COLO829 (cell line): ENCODE measurements at places on chromosomes 3 and 15.

DNA sequence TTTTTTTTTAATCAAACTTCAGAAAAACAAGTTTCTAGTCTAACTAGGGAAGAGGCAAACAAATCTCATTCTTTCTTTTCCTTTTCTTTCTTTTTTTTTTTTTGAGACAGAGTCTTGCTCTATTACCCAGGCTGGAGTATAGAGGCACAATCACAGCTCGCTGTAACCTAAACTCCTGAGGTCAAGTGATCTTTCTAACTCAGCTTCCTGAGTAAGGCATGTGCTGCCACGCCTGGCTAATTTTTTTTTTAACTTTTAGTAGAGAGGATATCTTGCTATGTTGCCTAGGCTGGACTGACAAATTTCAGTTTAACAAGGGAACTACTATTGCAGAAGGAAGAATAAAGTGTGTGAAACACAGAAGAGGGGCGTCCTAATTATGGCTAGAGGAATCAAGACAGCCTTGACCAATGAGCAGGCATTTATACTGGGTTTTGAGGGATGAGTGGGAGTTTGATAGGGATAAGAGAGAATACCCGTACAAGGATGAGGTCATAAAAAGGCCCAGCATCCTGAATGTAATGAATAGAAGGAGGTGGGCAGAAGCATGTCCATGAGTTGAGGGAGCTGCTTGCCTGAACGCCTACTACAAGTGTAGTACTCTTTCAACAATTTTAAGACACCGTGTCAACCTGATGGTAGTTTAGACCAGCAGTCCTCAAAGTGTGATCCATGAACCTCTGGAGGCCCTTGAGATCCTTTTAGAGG lies 6.7 kb upstream of the ZFAND6 start:
- no peak for DNase-seq

DNA sequence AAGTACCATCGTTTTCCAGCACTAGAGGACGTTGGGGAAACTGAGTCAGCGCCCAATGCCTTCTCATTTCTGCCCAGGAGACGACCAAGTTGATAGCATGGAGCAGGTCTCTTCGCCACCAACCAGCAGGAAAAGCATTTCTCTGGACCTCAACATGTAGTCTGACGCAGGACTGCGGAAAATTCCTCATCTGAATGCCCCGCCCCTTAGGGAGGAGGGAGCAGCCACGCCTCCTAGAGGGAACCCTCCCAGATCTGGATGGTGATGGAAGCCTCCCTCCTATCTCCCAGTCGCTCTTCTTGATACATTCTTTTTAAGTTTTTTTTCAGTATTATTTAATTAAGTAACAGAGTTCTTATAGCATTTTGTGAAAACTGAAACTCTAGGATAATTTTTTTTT lies 17.4 kb upstream of the MINDY4B start:
- DNase-seq, result peak; percentile 76

- no peak for DNase-seq
Observed at GRCh38 chr3:77071809-77072208, 31.9 kb downstream of the ROBO2 start.

DNA sequence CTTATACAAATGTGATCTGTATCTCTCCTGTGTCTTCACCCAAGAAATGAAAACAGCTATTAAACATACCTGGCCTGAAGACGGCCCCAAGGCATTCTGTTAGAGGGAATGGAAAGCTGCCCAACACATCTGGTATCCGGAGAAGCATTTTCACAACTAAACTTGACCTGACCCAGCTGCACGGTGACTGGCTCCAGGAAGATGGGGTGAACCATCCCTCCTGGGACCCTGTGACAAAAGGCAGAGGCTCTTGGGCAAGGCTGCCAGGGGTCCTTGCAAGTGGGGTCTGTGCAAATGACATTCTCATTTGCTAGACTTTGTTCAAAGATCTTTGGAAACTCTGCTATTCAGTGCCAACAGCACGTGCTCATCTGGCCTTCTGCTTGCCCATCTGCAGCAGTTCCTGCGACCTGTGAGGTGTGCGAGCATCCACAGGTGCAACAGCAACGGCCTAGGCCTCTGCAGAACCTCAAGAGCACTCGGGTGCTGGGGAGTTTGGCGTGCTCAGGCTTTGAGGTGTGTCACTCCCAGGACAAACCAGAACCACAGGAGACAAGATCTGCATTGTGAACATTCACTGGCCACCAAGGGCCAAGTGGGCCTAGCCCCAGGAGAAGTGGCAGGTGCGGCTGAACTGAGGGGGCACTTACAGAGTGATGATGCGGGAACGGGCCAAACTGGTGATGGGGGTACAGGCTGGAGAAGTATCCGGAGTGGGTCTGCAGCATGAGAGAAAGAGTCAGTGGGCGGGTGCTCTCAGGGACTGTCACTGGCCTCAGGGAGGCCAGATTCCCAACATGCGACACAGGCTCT lies 71.8 kb downstream of the SENP2 start:
- DNase-seq, result no peak

GRCh38 chr3:14899993-14900618 lies 47.3 kb upstream of the NR2C2 start:
- DNase-seq, result no peak

GRCh38 chr15:72200395-72201237 lies 3.0 kb upstream of the GRAMD2A start:
- no peak for DNase-seq

DNA sequence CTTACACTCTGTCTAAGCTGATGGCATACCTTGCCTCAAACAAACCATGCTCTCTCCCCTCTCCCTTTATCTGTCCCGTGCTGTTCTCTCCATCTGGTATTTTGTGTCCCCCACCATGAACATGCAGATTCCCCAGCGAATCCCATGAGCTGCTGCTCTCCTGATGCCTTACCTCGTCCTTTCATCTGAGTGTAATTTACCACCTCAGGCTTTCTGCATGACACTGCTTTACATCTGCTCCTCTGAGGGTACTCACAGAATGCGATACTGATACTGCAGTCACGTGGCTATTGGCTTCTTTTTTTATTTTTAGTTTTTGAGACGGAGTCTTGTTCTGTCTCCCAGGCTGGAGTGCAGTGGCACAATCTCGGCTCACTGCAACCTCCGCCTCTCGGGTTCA lies 341.7 kb downstream of the PTPRG start:
- no peak for DNase-seq

DNA sequence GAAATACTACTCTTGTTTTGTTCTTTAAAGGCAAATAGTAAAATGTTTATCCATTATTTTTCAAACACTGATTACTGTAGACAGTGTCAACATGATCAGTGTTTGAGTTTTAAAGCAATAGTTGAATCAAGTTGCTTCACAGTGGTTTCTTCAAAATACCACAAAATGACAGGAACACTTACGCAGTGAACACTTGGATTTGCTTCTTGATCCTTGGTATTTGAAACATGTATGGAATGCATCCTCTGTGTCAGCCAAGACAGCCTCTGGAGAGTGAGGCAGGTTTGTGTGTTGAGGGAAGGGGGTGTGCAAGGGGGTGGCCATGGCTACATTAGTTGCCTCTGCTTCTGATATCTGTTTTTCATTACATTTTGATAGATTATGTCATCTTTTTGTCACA lies 413.0 kb downstream of the RBMS3 start:
- peak; percentile 20 for DNase-seq

DNA sequence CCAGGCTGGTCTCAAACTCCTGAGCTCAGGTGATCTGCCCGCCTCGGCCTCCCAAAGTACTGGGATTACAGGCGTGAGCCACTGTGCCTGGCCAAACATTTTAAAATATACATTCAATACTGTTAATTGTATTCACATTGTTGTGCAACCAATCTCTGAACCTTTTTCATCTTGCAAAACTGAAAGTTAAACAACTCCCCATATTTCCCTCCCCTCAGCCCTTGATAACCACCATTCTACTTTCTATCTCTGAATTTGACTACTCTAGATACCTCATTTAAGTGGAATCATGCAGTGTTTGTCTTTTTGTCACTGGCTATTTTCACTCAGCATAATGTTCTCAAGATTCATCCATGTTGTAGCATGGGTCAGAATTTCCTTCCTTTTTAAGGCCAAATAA lies 30.0 kb downstream of the HMCES start:
- no peak for DNase-seq

DNA sequence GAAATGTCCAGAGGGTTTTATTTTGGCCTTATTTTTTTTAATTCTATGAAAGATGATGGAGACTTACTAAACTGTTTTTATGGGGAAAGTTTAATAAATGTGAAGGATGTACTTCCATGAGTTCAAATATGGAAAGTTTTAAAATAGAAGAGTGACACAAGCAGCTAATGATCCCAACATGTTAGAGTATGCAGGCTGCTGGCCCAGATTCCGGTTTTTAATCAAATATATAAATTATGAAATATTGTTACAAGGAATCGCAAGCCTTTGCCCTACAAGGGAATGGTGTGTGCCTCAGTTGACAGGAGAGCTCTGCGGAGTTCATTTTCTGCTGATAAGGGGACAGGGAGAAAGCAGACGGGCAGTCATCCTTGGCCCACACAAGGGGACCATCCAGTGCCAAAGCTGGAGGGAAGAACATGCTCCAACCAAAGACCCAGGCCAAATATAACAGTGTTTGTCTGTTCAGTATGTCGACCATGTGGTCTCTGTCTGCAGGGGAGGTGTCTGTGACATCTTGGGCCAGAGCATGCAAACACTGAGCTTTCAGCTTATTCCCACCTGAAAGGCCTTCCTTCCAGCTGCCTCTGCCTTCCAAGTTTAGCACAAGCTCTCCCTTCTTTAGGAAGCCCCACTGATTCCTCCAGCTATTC lies 69.8 kb downstream of the SSUH2 start:
- DNase-seq, result no peak

GRCh38 chr3:141256820-141257219 lies 25.2 kb downstream of the PXYLP1 start:
- no peak for DNase-seq

GRCh38 chr15:72958634-72959033 lies 93.6 kb upstream of the NEO1 start:
- DNase-seq, result no peak
